CD4-positive, alpha-beta T cell treated with Interleukin-4 for 4 hours (primary cell): ENCODE measurements at places on chromosomes 2 and 18.

- DNase-seq: no peak
Observed at GRCh38 chr2:38474715-38475566, 97.9 kb upstream of the ATL2 start.

DNA sequence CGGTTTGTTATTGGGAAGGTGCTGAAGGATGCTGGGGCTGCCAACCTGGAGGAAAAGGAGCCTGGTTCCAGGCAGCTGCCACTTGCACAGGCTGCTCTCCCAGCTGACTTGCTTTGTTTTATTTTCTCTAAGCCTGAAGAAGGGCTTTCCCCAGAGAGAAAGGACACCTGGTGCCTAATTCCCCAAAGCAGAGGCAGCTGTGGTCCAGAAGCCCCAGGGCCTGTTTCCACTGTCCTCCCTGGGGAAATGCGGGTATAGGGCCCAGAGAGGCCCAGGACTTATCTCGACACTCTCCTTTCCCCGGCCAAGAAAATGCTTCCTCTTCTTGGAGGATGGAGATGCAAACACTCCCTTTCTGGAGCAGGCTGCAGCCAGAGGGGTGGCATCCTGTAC, 30.1 kb downstream of the INO80C start:
- no peak for DNase-seq

GRCh38 chr2:21155365-21156136, 31.8 kb downstream of the TDRD15 start:
- no peak for DNase-seq

DNA sequence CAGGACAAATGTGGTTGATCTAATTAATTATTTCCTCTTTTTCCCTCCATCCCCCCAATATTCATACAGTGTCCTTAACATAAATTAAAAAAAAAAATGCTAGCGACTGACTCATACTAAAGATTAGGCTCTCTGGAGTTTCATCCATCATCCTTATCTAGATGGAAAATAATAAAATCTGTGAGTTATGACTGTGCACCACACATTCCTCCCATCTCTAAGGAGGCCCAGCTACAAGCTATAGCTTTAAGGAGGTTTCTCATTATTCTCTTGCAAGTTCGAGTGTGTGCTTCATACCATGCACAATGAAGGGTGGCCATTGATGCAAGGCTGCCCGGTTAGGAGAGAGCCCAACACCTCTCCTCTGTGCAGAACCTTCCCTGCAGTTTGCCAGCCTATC, 77.3 kb downstream of the XDH start:
- no peak for DNase-seq
